ENCODE measurements at places on chromosomes 3 and 15.

DNA sequence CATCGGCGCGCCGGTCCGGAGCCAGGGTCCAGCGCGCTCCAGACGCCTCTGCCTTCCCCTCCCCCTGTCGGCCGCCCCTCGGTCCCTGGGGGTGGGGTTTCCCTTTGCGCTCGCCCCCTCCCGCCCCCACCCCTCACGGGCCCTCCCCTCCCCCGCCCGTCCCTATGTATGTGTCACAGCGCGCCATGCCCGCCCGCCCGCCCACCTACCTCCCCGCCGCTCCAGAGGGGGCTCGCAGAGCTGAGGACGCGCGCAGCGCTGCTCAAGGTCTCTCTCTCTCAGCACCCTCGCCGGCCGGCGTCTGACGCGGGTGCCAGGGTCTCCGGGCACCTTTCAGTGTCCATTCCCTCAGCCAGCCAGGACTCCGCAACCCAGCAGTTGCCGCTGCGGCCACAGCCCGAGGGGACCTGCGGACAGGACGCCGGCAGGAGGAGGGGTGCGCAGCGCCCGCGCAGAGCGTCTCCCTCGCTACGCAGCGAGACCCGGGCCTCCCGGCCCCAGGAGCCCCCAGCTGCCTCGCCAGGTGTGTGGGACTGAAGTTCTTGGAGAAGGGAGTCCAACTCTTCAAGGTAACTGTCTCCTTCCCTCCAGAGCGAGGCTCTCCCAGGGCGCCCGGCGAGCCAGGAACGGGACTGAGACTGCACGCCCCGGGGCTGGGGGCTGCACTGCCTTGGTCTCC is at the start of gene ACAN:
Gene ACAN, plus strand, starts transcription at position 196 of the 679 bp plus-strand sequence. CDS start 32,771 bp downstream, outside the sequence.
- H3K27ac ChIP-seq, result no peak within 1 kb of the TSS
- no peak for DNase-seq
- peaks cover 31% of the 10 kb centered on the region for H3K27me3 ChIP-seq
- no peak within 1 kb of the TSS for H3K4me3 ChIP-seq

- H3K36me3 ChIP-seq, result no peaks in the 10 kb centered on the region
- peak overlapping the region; percentile 93 for H3K4me3 ChIP-seq
Measured at GRCh38 chr15:69414701-69415167, 585 bp downstream of the KIF23 start.

DNA sequence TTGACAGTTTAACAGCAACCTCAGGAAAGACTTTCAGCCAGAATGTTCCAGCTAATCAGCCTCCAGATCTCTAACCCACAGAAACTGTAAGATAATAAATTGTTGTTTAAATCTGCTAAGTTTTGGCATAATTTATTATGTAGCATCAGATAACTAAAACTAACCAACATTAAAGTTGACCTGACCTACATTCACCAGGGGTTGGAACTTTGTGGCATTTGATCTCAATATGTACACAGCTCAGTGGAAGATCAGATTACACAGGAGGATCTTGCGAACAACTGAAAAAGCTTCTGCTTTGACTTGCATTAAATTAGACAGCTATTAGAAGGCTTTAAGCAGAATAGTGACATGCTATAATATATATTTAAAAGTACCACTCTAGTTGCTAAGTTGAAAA is 91.4 kb upstream of the POU1F1 start:
- H3K27ac ChIP-seq, result no peak overlapping the region
- H3K4me1 ChIP-seq, result no peaks in the 10 kb centered on the region
- H3K36me3 ChIP-seq, result no peaks in the 10 kb centered on the region
- no peak for DNase-seq

GRCh38 chr3:97954228-97954827 is 17.9 kb downstream of the RIOX2 start:
- no peaks in the 10 kb centered on the region for H3K27me3 ChIP-seq
- H3K4me1 ChIP-seq, result no peaks in the 10 kb centered on the region

DNA sequence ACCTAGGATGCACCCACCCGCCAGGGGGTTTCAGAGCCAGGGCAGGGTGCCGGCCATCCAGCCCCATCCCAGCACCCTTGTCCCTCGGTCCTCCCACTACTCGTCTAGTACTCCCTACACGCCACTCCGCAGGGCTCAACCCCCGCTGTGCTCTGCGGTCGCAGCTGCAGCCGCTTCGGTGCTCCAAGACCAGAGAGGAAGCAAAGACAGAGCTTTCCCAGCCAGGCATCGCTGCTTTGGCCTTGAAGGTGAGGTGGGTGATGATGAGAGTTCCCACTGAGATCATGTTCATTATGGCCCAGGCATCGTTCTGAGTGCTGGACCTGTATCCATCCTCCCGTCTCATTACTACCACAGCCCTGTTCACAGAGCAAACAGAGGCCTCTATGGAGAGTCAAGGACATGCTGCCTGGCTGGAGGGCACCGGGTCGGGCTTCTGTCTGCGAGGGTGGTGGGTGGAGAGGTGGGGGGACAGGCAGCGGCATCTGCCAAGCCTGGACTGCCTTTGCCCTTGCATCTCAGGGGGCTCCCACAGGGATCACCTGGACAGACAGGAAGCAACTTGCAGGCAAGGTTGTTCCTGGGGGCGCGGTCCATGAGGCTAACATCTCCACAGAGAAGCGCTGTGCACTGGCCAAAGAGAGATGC is 66.9 kb downstream of the KLF13 start:
- DNase-seq, result no peak
- no peak overlapping the region for H3K4me3 ChIP-seq
- peaks cover 22% of the 10 kb centered on the region for H3K4me1 ChIP-seq
- peaks cover 2% of the 10 kb centered on the region for H3K27me3 ChIP-seq
- no peaks in the 10 kb centered on the region for H3K36me3 ChIP-seq
- no peak overlapping the region for H3K27ac ChIP-seq

DNA sequence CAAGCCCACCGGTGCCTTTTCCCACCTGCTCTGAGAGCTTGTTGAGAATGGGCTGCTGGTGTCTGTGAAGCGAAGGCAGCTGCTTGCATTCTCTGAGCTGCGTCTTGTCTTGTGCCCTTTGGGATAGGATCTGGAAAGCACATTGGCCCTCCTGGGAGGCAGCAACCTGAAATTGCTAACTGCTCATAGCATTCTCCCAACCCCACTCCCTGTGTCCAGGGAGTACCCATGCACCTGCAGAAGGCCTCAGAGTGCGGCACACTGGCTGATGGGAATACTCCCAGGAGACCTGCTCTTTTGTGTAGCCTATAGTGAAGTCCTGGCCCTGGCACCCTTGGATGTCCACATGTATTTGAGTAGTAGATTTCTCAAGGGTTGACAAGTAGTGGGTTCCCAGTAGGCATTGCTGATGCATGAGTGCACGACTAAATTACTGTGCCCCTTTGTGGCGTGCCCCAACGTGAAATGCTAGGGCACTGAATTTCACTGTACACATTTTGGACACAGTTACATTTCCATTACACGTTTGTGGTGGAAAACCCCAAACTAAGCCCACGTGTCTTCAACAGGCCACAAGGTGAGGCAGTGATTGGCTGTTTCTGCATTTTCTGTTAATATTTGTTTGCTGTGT is 3.7 kb downstream of the EPHB1 start:
- H3K27me3 ChIP-seq, result peaks cover 39% of the 10 kb centered on the region
- H3K4me3 ChIP-seq, result no peak overlapping the region
- H3K4me1 ChIP-seq, result peaks cover 12% of the 10 kb centered on the region
- H3K27ac ChIP-seq, result no peak overlapping the region

DNA sequence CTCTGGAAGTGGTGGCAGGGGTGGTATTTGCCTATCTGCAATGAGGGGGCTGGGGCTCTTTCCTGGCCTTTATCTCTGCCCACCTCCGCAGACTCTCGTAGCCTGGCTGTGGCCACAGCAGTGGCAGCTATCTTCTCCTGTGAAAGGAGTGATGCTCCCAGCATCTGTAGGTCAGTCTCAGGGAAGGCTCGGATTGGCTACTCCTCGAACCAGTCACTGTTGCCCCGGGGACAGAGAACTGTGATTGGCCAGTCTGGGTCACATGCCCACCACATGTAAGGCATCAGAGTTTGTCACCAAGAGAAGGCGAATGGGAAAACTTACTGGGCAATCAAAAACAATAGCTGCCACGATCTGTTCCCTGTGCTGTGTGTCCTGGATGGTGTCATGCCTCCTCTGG is 30.1 kb upstream of the FGD5 start:
- peaks cover 4% of the 10 kb centered on the region for H3K27me3 ChIP-seq
- H3K36me3 ChIP-seq, result no peaks in the 10 kb centered on the region
- H3K4me3 ChIP-seq, result no peak overlapping the region
- no peak overlapping the region for H3K27ac ChIP-seq

DNA sequence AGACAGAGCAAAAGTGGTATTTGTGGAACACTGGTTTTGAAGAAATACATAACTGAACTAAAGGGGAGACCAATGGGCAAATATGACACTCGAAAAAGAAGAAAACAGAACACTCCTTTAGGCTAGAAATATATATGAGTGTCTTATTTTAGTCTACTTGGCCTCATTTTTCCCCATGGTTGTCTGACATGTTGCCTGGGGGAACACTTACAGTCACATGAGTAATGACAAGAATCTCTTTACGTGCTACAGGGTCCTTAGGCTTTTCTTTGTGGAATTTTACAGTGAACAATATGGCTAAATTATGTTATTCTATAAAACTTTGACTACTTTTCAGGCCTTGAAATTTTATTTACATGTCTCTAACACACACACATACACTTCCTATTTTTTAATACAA is 17.6 kb downstream of the METTL6 start:
- H3K4me1 ChIP-seq, result no peaks in the 10 kb centered on the region
- no peak overlapping the region for H3K27ac ChIP-seq
- no peak overlapping the region for H3K4me3 ChIP-seq
- DNase-seq, result no peak
- peaks cover 8% of the 10 kb centered on the region for H3K36me3 ChIP-seq
- no peaks in the 10 kb centered on the region for H3K27me3 ChIP-seq

DNA sequence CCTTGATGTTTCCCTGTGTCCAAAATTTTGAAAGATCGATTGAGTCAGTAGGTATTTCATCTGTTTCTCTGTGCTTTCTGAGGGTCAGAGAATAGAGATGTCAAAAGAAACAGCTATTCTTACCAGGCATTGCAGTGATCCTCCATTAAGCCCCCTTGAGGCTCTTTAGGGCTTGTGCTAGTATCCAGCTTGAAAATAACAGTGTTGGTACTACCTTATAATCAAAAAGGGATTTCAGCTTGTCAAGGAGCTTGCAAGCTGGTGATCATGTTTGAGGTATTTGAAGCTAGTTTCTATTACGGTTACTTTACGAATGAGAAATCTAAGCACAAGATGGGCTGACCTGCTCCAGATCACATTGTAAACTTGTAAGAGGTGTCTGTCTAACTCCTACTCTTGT is 103.4 kb downstream of the EDEM1 start:
- no peak overlapping the region for H3K4me3 ChIP-seq
- H3K27me3 ChIP-seq, result no peaks in the 10 kb centered on the region
- H3K27ac ChIP-seq, result no peak overlapping the region
- no peaks in the 10 kb centered on the region for H3K4me1 ChIP-seq
- no peak for DNase-seq

DNA sequence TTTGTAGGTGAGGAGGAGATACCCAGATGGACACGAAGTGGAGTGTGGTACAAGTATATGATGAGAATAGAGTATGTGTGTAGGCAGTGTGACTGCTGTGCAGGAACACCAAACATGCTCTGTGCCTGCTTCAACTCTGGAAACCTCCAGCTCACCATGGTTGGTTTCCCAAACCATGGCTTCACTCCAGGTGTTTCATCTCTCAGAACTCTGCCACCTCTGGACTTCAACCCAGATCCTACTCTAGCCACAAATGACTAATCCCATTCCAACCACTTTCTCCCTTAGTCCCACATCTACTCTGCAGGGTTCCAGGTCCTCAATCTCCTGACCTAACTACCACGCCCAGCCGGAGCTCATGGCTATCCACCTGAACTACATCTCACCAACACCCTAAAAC is 102.1 kb downstream of the RYK start:
- no peaks in the 10 kb centered on the region for H3K36me3 ChIP-seq
- H3K4me3 ChIP-seq, result no peak overlapping the region
- H3K27me3 ChIP-seq, result no peaks in the 10 kb centered on the region
- H3K4me1 ChIP-seq, result peaks cover 11% of the 10 kb centered on the region
- no peak for DNase-seq
